ENCODE measurements at places on chromosomes 7 and 10.

- H3K4me3 ChIP-seq = no peak overlapping the region
- no peak overlapping the region for H3K27ac ChIP-seq
- no peaks in the 10 kb centered on the region for H3K27me3 ChIP-seq
- peaks cover 3% of the 10 kb centered on the region for H3K4me1 ChIP-seq
- H3K36me3 ChIP-seq = peaks cover 21% of the 10 kb centered on the region
- no peak for DNase-seq
Observed at GRCh38 chr7:127812540-127812939, 160.5 kb downstream of the SND1 start.

- DNase-seq = no peak
- H3K4me3 ChIP-seq = no peak overlapping the region
- no peak overlapping the region for H3K27ac ChIP-seq
Observed at GRCh38 chr7:20201380-20201779, 15.8 kb downstream of the MACC1 start.

DNA sequence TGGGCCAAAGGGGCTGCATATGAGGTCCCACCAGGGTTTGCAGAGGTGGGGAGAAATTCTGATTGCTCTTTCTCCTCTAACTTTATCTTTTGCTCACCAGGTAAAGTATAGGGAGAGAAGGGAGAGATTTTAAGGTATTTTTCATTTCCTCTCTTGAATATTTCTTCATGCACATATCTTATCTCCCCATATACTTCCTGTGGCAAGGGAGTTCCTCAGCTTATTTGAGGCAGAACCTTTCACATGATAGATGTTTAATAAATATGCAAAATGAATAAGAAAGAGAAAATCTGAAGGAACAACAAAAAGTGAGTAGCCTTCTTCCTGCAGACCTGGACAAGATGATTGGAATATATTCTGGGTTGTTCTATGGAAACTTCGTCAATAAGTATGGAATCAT lies 67.4 kb upstream of the PDCD4 start:
- no peaks in the 10 kb centered on the region for H3K36me3 ChIP-seq
- H3K4me3 ChIP-seq = peak overlapping the region; percentile 2
- H3K4me1 ChIP-seq = peaks cover 40% of the 10 kb centered on the region

- H3K27me3 ChIP-seq = peaks cover 17% of the 10 kb centered on the region
- no peaks in the 10 kb centered on the region for H3K4me1 ChIP-seq
- H3K36me3 ChIP-seq = no peaks in the 10 kb centered on the region
- DNase-seq = no peak
Observed at GRCh38 chr10:35308809-35309208, 27.5 kb upstream of the CCNY start.

- peak overlapping the region; percentile 39 for H3K4me3 ChIP-seq
- H3K4me1 ChIP-seq = peaks cover 78% of the 10 kb centered on the region
- no peaks in the 10 kb centered on the region for H3K36me3 ChIP-seq
- H3K27ac ChIP-seq = peak overlapping the region; percentile 78
- DNase-seq = peak; percentile 70
- H3K27me3 ChIP-seq = no peaks in the 10 kb centered on the region
Observed at GRCh38 chr10:70575874-70576802, 26.4 kb downstream of the PRF1 start.

DNA sequence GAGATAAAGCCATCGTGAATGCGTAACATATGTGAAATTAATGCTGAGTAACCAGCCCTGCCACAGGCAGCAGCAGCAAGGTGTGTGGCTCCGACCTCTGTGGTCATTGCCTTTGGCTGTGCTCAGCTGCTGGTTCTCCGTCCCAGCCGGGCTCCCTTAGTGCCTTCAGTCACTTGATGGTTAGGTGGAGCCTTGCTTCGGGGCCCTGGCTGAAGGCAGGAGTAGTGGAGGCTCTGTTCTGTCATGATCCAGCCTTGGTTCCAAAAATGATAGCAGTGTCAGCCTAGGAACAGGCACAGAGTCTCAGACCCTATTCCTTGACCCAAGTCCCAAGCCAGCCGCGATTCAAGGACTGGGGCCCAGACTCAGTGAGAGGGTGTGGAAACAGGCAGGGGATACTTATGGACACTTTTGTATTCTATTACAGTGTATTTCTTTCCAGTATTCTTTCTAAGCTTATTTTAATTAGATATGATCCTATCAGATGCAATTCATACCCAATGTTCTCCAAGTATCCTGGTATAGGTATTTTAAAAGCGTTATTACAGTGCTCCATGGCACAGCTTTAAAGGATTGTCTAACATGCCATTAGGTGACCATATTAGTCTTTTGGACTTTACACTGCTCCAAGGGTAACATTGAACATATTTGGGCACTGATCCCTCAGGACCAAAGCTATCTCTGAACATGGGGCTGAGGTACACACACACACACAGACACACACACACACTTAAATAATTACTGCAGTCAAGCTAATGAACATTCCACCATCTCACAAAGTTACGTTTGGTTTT lies 9.0 kb downstream of the SCART1 start:
- no peaks in the 10 kb centered on the region for H3K27me3 ChIP-seq
- H3K27ac ChIP-seq = no peak overlapping the region
- DNase-seq = no peak

DNA sequence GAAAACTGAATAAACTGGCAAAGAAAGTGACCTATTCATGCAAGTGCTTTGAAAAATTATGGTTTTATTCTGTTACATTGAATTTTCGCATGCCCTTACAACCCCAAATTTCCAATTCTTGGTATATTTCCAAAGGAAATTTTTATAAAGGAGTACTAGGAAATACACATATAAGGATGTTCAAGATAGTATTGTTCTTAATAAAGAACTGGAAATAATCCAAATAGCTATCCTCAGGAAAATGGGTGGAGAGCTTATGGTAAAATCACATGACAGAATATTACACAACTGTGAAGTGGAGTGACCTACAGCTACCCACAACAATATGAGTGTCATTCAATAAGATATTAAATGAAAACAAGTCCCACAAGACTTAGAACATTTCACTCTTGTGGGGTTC lies 138.9 kb upstream of the BMPER start:
- no peak overlapping the region for H3K4me3 ChIP-seq
- H3K4me1 ChIP-seq = no peaks in the 10 kb centered on the region
- DNase-seq = no peak
- H3K27me3 ChIP-seq = no peaks in the 10 kb centered on the region

GRCh38 chr7:28329661-28330363 lies 82.5 kb upstream of the CREB5 start:
- peak; percentile 47 for DNase-seq
- H3K27ac ChIP-seq = peak overlapping the region; percentile 17
- H3K36me3 ChIP-seq = peaks cover 2% of the 10 kb centered on the region
- H3K4me3 ChIP-seq = peak overlapping the region; percentile 50
- H3K27me3 ChIP-seq = no peaks in the 10 kb centered on the region

DNA sequence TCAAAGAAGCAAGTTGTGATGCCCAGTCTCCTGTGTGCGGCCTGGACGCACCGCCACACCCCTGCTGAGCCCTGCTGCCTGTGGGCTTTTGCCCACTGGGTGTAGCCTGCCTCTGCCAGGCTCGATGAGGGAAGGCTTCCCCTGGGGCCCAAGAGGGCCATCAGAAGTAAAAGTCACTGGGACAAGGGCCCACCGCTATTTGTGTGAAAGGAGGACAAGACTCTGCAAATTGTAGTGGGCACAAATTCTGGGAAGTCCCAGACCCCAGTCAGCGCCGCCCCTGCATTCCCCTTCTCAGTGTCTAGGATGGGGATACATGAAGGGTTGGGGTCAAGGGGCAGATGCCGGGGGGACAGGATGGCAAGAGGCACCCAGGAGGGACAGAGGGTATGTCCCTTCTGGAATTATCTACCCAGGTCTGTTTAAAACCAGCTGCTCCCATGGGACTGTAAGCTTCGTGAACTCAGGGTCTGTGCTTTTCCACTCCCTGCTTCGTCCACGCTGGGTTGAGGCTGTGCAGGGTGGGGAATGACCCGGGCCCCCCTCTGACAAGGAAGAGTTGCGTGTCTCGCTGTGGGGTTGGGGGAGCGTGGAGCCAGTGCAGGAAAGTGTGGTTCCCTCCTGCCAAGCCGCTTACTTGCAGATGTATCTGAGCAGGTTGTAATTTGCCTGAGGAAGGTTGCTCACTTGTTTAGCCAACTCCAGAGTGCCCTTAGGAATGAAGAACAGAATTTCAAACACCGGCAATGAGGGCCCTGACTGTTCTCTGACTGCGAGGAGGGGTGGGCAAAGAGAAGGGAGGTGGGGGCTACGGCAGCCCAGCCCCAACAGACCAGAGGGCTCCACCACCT lies 147.2 kb downstream of the MAPK8 start:
- H3K27me3 ChIP-seq = no peaks in the 10 kb centered on the region
- no peak for DNase-seq
- no peak overlapping the region for H3K27ac ChIP-seq
- no peaks in the 10 kb centered on the region for H3K4me1 ChIP-seq

DNA sequence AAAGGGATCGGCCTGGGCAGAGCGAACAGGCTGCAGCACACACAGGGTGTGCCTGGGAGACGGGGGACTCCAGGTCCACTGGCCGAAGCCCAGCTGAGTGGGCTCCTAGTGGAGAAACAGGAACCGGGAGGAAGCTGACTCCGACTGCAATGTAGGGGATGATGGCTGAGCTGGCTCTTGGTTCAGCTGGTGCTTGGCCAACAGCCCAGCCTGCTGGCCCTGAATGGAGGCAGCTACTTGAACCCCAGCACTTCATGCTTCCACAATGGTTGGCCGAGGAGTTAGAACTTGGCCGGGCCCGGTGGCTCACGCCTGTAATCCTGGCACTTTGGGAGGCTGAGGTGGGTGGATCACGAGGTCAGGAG lies 27.0 kb upstream of the FRAT2 start:
- H3K4me3 ChIP-seq = no peak overlapping the region
- no peak for DNase-seq
- no peaks in the 10 kb centered on the region for H3K27me3 ChIP-seq

DNA sequence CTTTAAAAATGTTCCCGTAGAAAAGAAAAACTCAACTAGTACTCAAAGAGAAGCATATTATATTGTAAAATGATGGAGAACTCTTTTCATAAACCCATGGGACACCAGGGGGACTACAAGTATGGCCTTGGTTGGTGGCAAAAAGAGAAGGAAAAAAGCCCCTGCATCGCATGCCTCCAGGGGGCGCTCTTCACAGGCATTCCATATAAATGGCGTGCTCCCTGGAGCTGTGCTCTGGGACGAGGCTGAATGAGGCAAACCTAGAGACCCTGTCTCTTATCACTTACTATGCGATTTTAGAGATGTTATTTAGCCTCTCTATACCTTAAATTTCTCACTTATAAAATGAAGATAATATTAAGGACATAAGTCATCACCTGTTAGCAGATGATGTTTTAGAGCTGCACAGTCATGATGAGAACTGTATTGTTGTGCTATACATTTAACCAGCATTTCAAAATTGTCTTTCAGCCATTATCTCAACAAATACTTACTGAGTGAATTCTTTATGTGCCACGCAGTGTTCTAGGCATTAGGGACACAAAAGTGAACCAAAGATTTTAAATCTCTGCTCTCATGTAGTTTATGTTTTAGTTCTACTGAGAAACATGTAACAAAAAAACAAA lies 105.8 kb downstream of the ARHGAP21 start:
- no peak overlapping the region for H3K4me3 ChIP-seq
- DNase-seq = peak; percentile 61
- H3K36me3 ChIP-seq = peaks cover 7% of the 10 kb centered on the region
- no peaks in the 10 kb centered on the region for H3K27me3 ChIP-seq

DNA sequence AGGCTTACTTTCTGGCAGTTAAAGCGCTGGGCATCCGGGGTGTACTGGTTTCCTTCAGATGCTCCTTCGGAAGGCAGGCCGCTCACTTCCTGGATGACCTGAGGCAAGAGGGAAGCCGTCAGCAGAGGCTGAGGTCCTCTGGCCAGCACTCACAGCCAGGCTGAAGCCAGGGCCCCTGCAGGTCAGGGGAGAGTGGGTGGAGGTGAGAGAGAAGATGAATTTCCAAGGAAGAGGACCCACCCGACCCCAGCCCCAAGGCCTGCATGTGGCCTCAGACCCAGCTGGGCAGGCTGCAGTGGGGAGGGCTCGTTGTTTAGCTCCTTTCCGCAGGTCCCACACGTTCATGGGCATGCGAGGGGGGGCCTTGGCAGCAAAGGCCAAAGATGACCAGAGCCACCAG lies 71.3 kb downstream of the VWA2 start:
- H3K36me3 ChIP-seq = no peaks in the 10 kb centered on the region
- H3K27me3 ChIP-seq = no peaks in the 10 kb centered on the region
- no peaks in the 10 kb centered on the region for H3K4me1 ChIP-seq
- no peak for DNase-seq

DNA sequence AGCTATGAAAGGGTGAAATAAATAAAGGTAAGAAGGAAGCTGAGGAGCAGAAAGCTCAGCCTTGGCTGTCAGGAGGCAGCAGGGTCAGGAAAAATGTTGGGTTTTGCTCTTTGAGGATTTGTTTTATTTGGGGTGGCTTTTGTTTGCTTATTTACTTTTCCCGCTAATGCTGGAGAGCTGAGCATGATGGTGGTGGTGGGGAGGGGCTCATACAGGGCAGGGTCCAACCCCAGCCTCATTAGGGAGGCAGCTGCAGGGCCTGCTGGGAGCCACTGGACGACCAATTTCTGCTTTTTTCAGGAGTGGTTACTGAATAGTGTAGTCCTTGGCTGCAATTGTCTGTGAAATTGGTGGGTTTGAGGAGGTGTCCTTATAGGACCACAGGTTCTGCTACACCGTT lies 36.3 kb downstream of the CCM2 start:
- H3K36me3 ChIP-seq = peaks cover 69% of the 10 kb centered on the region
- no peak for DNase-seq
- peak overlapping the region; percentile 36 for H3K4me3 ChIP-seq
- H3K27ac ChIP-seq = peak overlapping the region; percentile 75
- H3K4me1 ChIP-seq = peaks cover 70% of the 10 kb centered on the region
- no peaks in the 10 kb centered on the region for H3K27me3 ChIP-seq

DNA sequence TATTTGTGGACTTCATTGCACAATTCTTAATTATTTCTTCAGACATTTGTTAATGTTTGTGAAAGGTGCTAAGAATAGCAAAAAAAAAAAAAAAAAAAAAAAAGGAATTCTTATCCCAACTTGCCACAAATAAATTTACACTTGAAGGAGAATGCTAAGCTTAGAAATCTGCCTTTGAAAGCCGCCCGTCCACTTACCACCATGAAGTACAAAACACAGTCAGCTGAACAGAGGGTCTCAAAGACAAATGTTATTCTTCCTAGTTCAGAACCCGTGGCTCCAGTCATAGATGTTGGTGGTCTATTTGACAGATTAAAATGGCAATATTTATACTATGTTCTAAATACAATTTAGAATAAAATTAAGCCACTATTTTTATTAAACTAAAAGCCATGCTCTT lies 141.2 kb downstream of the ELAPOR2 start:
- H3K36me3 ChIP-seq = no peaks in the 10 kb centered on the region
- no peak for DNase-seq
- H3K27ac ChIP-seq = no peak overlapping the region
- H3K4me1 ChIP-seq = no peaks in the 10 kb centered on the region

- no peak overlapping the region for H3K4me3 ChIP-seq
- H3K4me1 ChIP-seq = no peaks in the 10 kb centered on the region
- H3K27ac ChIP-seq = no peak overlapping the region
- H3K36me3 ChIP-seq = no peaks in the 10 kb centered on the region
- H3K27me3 ChIP-seq = peaks cover 11% of the 10 kb centered on the region
Observed at GRCh38 chr10:70690589-70690988, 18.3 kb downstream of the ADAMTS14 start.

Measured in activated CD8-positive, alpha-beta T cell treated with anti-CD3 and anti-CD28 coated beads, Interleukin-2, amount 10 ng/mL, durations not matched to agents 7 days and 5 days (primary cell).